ENCODE measurements at places on chromosomes 7 and 10. TPM values are rescaled to one million over a fixed set of nuclear protein-coding genes. Genes with fewer than 3 reads are reported as not detected.

Gene RGR
- not detected for total RNA-seq

Gene TMEM236
- 0.07 TPM for total RNA-seq

Gene SH2B2
- total RNA-seq: 11.5 TPM

Gene AKR1C8
- total RNA-seq: not detected

Gene AS3MT
- total RNA-seq: 26.9 TPM

Gene LLCFC1
- total RNA-seq: not detected

Gene GATA3
- total RNA-seq: 2.7 TPM

Gene DGKI
- total RNA-seq: 0.91 TPM

Gene HMX3
- not detected for total RNA-seq

DNA sequence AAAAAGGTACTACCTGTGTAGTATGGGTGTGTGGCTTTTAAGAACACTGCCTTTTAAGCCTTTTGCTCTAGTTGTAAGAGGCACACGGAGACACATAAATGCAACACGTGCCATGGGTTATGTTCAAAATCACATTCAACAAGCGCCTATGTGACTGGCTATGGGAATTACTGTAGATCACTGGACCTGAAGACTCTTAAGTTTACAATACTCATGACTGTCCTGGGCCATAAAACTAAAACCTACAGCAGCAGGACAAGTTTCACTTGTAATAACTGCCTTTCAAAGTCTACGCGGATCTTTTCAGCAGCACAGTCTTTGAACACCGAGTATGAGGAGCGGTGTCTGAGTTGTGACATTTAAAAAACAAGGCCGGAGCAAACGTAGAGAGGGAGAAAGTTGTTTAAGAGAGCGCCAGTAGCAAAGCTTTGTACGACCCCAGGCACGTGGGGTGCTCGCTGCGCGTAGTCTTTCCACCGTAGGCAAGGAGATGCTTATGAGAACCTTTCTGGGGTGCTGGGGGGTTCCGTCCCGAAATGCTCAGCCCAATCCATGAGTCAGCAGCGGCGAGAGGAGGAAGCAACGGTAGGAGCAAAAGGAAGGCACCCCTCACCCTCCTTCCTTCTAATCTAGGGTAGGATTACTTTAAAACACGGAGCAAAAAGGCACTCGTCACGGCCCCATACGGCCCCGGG, 662 bp downstream of the DNAJC2 start:
- no peak for DNase-seq

DNA sequence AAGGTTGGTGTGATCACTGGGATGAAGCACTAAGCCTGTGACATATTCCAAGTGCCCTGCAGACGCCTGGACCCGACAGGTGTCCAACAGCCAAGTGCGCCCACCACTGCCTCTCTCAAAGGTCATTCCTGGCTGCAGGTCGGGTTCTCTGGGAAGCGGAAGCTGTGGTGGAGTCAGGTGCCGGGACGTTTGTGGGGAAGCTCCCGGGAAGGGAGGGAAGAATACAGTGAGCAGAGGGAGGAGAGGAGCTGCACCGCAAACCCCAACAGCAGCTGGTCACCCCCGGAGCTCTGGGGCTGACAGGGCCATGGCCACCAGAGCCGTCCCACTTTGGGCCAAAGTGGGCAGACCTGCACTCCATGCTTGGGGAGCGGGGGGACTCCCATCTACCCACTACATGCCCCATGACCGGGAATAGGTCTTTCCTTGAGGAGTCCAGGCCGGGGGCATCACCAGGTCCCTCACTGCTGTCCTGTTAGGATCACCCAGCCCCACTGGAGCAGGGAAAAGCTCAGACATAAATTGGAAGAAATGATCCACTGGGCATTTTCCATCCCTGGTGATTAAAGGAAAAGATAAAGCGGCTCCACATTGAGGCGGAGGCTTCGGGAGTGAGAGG, 84.5 kb upstream of the PPP2R2D start:
- DNase-seq: peak; percentile 8

DNA sequence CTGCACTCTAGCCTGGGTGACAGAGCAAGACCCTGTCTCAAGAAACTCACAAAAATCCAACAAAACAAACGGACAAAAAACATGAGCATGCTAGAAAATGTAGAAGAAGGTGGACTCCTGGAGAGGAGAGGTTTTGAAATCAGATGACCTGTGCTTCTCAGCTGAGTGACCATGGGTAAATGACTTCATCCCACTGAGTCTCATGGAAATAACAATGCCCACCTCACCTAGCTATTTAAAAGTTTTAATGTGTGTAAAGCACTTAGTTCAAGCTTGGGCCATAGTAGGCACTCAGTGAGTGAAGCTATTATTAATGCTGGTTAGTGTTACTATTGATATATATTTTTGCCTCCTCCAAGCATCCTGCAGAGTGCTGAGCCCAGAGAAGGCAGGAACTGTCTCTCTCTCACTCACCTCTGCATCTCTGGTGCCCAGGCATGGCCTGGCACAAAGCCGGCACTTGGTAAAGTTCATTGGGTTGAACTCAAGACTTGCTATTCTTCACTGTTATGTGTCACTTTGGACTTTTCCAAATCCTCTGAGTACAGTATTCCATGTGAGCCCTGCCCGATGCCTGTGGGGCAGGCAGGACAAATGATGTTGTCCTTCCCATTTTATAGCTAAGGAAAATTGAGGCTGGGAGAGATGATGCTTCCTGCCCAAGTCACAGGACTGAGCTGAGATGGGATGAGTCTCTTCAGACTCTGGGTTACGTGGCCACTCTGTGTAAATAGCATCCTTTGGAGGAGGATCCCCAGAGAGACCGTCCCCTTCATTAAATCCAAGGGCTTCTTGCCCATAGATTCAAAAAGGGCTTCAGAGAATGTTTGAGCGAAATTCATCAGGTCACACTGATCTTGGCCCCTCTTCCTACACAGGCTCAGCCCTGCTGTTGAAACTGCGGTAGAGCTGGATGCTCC, 81.4 kb upstream of the EMX2 start:
- no peak for DNase-seq

DNA sequence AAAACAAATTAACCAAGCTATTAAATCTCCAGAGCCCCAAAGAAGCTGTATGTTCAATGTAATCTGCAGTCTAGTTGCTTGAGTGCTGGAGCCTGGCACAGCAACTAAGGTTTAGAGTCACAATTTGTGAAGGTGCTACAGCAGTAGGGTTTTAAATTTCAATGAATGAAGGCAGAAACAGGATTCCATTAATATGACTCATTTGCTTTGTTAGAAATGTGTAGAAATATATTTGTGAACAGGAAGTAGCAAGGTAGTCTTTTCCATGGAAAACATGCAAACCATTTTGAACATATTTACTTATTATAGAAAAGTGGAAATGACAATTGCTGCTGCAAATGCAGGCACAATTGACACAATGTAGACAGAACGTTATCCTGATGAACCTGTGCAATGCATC, 149.0 kb upstream of the STEAP4 start:
- DNase-seq: no peak

DNA sequence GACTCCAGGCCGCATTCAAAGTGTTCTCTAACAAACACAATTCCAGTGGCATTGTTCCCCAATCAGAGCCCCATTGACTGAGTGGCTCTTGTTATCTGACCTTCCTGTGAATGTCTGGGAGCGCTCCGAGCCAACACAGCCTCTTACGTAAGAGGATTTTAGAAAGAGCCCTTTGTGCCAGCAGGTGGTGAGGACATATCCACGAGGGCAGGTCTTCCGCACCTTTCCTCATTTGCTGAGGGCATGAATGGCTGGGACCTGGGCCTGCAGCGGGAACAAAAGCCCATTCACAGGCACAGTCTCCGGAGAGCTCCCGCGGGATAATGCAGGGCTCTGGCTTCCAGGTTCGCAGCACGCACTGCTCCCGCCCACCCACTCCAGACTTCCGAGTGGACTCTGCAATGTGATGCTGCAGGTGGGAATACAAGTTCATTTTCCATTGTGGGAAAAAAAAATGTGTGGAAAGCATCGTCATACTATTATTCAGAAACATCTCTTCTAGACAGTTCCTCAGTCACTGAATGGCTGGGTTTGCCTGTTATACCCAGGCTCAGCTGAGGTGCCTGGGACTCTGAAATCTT, 295.0 kb upstream of the IGFBP3 start:
- no peak for DNase-seq

DNA sequence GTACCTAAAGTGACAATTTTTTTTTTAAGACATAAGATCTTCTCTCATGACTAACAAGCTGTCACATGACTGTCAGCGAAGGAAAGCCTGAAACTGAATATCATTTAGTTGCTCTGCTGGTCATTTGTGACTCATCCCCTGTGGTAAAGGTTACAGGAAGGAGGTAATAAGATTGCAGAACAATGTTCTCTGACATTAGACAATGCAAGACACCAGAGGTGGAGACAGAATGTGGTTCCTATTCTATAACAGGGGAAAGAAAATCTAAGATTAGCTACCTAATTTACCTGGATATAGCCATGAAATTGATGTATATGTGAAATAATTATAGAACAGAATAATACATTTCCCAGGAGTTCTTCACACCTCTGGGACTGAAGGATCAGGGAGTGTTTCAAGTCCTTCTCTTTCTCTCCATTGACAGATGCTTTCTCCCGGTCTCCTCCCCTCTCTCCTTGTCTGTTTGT, 47.7 kb downstream of the LRGUK start:
- DNase-seq: no peak

- no peak for DNase-seq
These were observed 19.9 kb downstream of the SLC35G1 start for GRCh38 chr10:93913706-93914105.

- no peak for DNase-seq
These were observed 74.5 kb downstream of the VWDE start for GRCh38 chr7:12328888-12329770.

DNA sequence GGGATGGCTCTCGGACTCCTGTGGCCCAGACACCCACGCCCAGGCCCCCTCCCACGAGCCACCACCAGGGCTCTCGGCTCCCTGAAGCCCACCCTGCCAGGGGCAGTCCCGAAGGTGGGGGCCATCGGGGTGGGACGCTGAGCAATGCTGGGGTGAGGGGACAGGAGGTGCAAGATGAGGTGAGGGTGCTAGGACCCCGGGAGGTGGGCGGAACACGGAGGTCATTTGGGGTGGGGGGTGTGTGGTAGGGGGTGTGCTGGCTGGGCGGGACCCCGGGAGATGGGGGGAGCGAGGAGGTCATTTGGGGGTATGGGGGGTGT, 17.0 kb upstream of the LFNG start:
- no peak for DNase-seq

Data from progenitor cell of endocrine pancreas (in vitro differentiated cells).